NCI-H2171 treated with DMSO at 0.1 percent for 48 hours (cell line): ENCODE measurements at places on chromosomes 5 and 9.

GRCh38 chr5:112628214-112628980 is 109.3 kb upstream of the APC start:
- peak; percentile 27 for DNase-seq

GRCh38 chr9:131523451-131524435 is 7.3 kb downstream of the UCK1 start:
- no peak for DNase-seq

GRCh38 chr5:141573489-141574121 is 45.2 kb downstream of the DIAPH1 start:
- DNase-seq = no peak

DNA sequence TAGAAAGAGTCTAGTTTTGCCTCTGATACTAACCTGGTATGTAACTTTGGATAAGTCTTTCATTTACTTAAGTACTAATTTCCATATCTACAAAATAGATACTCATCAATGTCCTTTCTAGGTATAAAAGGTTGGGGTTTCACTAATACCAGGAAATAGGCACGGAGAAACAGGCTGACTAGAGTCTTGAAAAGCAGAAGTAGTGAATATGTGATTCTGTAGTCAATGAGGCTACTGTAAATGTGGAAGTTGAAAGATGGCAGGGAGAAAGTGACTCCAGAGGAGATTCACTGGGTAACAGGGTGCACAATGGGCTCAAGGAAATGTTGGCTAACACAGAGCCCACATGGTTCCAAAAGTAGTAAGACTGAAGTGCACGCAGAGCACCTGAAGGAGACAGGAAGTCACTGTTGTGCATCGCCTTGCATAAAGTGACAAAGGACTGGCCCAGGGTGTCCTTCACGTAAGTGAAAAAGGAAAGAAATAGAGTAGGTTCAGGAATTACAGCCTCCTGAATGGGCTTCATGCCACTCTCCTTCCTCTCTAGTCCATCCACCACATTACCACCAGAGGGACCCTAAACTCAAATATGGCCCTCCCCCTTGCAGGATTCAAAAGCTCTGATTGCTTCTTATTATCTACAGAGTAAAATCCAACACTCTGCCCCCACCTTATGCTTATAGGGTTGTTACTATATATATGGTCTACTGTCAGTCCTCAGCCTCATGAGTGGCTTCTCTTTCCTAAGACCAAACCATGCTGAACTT is 288.0 kb upstream of the SMARCA2 start:
- DNase-seq = peak; percentile 40

DNA sequence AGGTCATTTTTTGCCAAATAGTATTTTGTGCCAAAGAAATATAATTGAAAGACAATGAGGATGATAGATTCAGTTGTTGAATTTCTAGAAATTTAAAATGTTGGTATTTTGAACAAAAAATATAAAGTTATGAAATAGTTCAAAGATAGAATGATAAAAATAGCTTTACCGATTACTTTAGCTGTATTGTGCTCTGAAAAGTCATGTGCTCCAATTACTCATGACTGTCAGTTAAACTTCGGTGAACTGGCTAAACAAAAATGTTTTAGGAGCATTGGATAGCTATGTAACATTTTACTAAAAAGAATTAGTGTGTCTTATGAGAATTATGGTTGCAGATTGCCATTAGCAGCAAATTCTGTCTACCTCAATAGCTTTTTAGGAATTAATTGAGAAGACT is 177.3 kb upstream of the VCAN start:
- no peak for DNase-seq

DNA sequence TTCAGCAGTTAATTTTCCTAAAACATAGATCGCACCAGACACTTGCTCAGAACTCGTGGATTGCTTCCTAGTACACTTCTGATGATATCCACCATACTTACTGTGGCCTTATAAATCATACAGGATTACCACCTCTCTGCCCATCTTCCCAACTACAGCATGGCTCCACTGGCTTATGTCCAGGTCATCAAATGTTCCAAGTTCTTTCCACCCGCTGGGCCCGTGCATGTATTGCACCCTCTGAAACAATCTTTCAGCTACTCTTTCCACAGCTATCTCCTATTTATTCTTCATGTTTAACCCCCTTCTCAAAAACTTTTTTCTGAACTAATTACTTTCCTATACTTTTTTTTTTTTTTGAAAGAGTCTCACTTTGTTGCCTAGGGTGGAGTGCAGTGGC is 18.5 kb downstream of the FBXW2 start:
- no peak for DNase-seq

- no peak for DNase-seq
These were observed 5.7 kb upstream of the MSMP start for GRCh38 chr9:35759795-35760194.

GRCh38 chr9:37565661-37566618 is 10.2 kb downstream of the FBXO10 start:
- no peak for DNase-seq

DNA sequence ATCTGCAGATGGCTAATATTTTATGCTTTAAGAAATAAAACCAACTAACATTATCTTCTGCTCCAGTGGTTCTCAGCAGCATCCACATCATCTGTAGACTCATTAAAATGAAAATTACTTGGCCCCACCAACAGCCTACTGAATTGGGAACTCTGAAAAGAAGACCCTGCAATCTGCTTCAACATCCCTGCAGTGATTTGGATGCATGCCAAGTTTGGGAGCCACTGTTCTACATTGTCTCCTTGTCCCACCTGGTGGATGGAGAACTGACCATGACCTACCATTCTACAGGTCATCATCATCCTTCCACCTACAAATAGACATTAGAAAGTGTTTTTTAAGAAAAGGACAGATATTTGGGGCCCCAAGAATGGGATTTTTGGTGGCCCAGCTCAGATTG is 71.1 kb downstream of the ACER2 start:
- DNase-seq = no peak

GRCh38 chr9:101478444-101478843 is 42.9 kb upstream of the ALDOB start:
- peak; percentile 98 for DNase-seq

DNA sequence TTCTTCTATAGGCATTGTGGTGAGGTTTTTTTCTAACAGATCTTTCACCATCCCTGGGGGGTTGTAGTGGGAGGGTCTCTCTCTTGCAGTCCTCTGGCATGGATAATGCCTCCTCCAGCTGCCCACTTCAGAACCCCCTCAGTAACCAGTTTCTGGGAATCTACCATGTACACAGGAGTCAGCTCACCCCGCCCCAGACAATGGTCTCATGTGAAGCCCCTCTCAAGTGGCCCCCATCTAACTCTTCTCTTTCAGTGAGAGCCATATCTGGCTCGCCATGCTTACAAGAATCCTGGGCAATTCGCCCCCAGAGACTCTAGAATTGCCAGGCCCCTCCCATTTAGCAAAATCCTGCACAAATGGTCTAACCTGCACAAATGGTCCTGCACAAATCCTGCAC is 144.4 kb upstream of the FSTL4 start:
- no peak for DNase-seq

DNA sequence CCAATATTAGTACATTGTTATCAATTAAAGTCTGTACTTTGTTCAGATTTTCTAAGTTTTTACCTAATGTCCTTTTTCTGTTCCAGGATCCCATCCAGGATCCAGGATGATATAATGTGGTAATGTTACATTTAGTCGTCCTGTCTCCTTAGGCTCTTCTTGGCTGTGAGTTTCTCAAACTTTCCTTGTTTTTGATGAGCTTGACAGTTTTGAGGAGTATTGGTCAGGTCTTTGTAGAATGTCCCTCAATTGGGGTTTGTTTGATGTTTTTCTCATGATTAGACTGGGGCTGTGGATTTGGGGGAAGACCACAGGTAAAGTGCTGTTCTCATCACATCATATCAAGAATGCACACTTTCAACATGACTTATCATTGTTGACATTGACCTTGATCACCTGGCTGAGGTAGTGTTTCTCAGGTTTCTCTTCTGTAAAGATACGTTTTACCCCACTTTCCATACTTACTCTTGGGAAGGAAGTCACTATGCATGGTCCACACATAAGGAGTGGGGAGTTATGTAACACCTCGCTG is 9.6 kb downstream of the NDFIP1 start:
- no peak for DNase-seq

DNA sequence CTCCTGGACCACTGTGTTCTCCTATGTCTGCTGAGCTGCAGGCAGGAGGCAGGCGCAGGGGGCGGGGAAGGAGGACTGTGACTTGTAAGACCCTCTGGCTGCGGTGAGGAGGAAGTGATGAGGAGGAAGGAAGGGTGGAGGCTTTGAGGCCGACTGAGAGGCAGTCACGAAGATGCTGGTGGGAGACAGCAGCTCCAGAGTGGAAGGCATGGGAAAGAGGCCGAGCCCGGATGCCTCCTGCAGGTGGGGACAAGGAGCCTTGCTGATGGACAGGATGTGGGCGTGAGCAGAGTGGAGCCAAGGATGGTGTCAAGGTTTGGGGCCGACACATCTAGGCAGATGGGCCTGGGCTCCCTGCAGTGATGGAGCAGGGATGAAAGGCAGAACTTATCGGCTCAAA is 74.3 kb upstream of the ICE1 start:
- DNase-seq = no peak

GRCh38 chr5:94870511-94871183 is 252.2 kb downstream of the SLF1 start:
- no peak for DNase-seq

DNA sequence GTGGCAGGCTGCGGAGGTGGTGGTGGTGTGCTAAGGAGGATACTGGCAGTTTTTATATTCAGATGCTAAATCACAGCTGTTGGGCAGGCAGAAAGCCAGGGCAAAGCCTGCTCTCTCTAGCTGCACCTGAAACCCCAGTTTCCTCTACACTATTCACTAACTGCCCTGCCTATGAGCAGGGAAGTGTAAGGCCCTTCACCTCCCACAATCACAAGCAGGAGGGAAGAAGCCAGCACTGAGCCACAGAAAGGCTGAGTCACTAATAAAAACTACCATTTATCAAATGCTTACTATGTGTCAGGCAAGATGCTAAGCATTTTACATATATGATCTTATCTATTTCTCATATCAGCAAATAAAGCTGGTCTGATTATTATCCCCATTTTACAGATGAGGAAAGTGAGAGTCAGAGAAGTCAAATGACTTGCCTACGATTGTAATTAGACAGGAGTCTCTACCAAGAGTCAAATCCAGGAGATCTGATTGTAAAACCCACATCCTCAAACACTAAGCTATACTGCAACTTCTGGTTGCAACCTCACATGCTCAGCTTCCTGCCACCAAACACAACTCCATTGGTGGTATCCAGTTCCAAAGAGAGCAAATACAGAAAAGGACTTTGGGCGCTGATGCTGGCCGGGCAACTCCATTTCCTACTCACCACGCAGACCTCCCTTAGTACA is 17.7 kb upstream of the IL6ST start:
- peak; percentile 10 for DNase-seq

- DNase-seq = no peak
These were observed 503 bp downstream of the SEMA4D start for GRCh38 chr9:89497257-89497963.

- DNase-seq = no peak
These were observed 119.7 kb upstream of the PJA2 start for GRCh38 chr5:109529520-109529919.

DNA sequence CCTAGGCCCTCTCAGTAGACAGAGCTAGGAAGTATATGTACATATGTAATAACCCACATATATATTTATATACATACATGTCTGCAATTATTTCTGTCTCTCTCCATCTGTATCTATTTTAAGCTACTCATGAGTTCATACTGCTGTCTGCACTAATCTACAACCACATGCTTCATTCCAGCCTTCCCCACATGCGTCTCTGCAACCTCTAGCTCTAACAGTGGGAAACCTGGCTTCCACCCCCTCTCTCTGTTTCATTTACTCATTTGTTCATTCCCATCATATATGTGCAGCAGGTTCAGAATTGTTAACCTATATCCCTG is 23.3 kb downstream of the DCANP1 start:
- no peak for DNase-seq

DNA sequence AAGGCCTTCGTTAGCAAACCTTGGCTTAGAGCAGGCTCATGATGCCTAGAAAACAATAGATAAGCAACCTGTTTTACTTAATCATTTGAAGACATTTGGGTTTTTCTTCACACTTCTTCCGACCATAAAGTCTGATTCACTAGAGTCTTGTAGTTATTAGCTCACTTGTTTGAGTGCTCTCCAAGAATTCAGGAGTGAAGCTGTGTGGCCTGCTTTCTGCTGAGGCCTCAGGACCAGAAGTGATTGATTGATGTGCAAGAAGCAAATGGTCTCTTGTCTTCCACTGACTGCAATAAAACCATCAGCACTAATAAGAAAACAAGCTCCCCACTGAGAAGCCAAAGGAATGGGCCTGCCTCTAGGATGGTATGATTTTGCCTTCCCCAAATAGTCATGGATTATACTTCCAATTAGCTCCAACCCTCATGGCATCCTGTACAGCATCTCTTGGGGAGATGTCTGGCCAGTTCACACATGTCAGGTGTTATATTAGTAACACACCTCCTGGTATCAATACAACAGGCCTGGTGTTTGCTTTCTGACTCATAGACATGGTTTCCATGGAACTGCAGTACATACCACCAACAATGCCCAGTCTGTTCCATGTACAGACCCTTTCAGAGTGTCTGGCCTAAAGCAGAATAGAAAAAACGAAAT is 317.6 kb downstream of the CWC27 start:
- DNase-seq = no peak
